ENCODE measurements at places on chromosomes 6 and 20.

DNA sequence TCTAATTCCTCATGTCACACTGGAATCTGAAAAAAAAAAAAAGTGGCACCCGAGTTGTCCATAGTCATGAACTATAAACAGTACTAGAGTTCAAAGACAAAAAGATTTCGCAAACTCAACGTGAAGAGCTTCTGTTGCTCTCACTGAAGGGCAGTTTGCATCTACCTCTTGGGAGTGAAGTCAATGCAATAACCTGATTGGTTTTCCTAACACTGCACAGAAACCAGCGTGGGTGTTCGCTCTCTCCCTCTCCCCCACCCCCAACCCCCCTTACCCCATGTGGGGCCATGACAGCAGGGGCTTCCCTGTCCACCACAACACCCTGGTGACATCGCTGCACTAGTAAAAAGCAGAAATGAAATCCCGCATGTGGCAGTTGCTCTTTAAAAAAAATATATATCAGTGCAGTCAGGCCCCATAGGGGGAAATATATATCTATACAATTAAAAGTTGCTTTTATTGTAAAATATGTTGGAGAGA is 66.9 kb downstream of the GMPR start:
- no peak for DNase-seq

GRCh38 chr6:16004934-16005679 is 123.8 kb upstream of the MYLIP start:
- no peak for DNase-seq

DNA sequence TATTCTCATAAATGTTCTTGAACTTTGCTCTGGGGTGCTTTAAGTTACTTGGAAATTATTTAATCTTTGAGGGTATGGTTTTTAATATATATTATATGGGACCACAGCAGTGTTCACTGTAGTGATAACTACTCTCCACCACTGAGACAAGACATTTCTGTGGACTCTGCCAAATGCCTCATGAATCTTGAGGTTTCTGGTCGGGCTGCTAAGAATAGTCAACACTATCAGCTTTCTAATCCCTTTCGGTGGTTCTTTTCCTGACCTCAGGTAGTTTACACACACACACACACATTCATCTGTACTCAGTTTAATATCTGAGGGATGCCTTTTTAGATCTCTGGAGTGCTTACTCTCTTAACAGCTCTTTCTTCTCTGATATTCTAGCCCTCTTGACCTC is 500.7 kb downstream of the MAFB start:
- DNase-seq, result no peak

- no peak for DNase-seq
Observed at GRCh38 chr6:108771421-108771820, 76.8 kb upstream of the ARMC2 start.

DNA sequence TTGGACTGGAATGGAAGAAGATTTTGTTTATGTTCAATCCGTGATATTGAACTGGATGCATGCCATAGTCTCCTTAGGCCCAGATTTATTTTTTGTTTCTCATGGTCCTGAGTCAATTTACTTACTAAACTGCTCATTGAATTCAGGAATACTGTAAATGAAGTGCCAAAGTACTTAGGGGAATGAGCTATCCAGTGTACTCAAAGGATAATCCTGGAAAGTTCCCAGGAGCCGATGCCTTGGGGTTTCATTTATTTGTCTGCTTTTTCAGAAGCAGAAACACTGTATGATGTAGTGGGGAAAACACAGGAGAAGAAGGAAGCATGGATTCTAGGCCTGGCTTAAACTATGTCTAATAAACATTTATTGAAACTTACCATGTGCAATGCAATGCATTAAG is 56.1 kb upstream of the THEMIS start:
- DNase-seq, result no peak

DNA sequence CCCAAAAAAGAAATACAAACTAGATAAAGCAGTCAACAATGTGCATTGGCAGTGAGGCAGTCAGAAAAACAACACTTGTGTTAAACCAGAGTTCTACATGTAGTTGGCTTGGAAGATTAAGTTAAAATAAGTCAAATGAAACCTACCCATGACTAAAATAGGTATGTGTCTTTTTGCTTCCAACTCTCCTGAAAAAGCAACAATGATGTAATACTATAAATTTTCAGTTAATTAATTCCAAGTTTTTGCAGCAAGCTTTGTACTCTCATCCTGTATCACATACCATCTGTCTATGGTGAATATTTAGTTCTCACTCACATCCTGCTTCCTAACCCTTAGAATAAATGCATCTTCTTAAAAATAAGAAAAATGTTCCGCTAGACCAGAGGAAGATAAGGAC is 261.5 kb downstream of the KIF16B start:
- DNase-seq, result no peak

GRCh38 chr6:136112262-136112661 is 137.8 kb downstream of the MTFR2 start:
- no peak for DNase-seq

DNA sequence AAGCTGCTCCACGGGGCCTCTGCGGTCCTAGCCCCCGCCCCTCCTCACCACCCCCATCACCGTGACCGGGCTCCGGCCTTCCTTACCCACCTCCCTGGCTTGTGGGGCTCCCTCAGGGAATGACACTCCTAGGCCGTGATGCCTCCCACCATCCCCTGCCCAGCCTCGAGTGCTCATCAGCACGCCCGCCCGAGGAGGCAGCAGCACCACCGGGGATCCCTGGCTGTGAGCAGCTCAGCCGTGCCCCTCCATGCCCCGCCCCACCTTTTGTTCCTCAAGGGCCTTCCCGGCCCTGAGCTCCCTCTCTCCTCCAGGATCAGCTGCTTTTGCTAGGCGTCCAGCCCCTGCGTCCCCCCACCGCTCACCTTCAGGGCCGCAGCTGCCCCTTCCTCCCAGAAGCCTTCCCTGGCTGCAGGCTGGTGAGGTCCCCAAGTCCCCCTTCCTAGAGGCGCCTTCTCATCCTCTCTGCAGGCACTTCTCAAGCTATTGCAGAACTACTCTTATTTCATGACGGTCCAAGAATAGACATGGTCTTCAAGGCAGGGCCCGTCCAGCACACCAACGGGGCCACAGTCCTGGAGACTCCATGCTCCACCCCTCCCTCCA is 3.0 kb downstream of the FNDC11 start:
- no peak for DNase-seq

DNA sequence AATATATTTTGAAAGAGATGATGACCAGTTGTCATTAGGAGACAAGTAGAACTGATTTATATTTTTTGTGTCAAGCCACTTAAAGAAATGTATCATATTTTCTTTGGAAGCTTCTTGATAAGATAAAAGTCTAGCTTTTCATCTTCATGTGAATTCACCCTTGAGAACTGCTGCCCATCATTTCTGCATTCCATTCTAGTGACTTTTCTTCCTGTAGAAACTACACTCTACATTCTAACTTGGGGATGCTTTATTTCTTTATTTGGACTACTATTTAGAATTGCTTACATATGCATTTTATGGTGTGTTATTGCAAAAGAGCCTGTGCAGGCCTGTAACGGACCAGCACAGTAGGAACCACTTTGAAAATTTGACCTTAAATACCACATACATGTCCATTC is 335.0 kb upstream of the KCNQ5 start:
- no peak for DNase-seq

GRCh38 chr6:168374051-168374502 is 54.5 kb upstream of the DACT2 start:
- DNase-seq, result no peak

DNA sequence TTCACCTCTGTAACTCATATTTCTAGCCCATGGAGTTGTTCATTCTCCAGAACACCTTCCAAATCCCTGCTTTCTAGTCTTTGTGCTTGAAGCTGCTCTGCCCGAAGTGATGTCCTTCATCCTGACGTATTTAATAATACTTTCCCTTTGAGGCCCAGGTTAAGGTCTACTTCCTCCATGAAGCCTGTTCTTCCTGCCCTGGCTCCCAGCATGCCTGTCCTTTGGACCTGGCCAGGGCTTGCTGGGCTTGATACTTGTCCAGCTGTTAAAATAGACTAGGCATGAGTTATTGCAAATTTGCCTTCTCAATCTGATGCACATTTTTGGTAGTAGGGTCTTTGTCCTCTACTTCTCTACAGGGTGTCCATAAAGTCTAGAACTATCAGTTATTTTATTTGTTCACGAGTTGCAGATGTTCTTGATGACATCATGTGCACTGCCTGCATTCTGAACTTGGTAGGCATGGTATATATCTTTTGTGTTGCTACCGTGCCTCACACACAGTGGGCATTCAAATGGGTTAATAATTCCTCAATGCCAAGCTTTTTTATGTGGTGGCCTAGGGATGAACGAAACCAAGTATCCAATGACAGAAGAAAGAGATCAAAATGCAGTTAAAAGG is 3.1 kb upstream of the MAP7 start:
- DNase-seq, result no peak

GRCh38 chr6:43455531-43456428 is at the start of gene DLK2:
Gene DLK2 (minus strand): TSS chr6:43455548. CDS start chr6:43454825, 723 bp downstream.
- DNase-seq, result no peak

- DNase-seq, result no peak
Observed at GRCh38 chr6:42320762-42321161, 103.1 kb upstream of the MRPS10 start.

GRCh38 chr6:115798229-115798628 is 262.5 kb downstream of the FRK start:
- DNase-seq, result no peak

GRCh38 chr6:151141685-151142084 is 98.1 kb upstream of the AKAP12 start:
- DNase-seq, result peak; percentile 48

DNA sequence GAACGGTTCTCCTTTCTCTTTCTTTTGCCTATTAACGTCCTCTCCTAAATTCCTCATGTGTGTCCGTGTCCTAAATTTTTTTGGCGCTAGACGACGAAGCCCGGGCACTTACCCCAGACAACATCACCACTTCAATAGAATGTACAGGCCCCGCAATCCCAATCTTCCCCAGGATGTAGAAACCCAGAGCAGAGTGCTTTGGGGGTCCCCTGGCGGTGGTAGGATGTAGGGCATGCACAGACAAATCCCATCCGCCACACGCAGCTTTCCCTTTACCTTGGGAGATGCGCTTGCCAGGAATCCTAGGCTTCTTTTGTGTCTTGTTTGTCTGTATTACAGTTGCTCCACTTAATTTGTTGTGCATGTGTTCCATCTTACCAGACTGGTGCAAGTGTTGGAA is 417.3 kb upstream of the ARID1B start:
- no peak for DNase-seq

GRCh38 chr6:38445925-38446324 is 193.8 kb downstream of the BTBD9 start:
- no peak for DNase-seq

- no peak for DNase-seq
Observed at GRCh38 chr6:160055813-160056212, 65.8 kb upstream of the SLC22A1 start.

DNA sequence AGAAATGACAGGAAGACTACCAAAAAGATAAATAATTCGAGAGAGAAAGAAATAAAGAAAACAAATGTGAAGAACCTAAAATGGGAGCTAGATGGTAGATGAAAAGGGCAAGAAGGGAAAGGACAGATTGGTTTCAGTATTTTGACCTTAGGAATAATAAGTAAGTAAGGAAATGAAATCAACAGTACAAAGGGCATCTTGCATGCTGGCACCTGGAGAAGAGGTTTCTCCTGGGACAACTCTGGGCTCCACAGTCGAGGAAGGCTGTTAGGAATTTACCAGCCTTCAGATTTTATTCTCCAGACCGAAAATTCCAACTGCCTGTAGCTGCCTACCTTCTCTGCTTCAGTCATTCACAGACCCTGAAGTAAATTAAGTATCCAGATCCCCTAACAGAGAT is 80.5 kb downstream of the SMLR1 start:
- no peak for DNase-seq

GRCh38 chr6:3650076-3650958 is 101.2 kb downstream of the PXDC1 start:
- no peak for DNase-seq

GRCh38 chr20:57747861-57748481 is 38.2 kb upstream of the PMEPA1 start:
- no peak for DNase-seq

- no peak for DNase-seq
Observed at GRCh38 chr6:33339193-33339592, 21.6 kb upstream of the ZBTB22 start.

DNA sequence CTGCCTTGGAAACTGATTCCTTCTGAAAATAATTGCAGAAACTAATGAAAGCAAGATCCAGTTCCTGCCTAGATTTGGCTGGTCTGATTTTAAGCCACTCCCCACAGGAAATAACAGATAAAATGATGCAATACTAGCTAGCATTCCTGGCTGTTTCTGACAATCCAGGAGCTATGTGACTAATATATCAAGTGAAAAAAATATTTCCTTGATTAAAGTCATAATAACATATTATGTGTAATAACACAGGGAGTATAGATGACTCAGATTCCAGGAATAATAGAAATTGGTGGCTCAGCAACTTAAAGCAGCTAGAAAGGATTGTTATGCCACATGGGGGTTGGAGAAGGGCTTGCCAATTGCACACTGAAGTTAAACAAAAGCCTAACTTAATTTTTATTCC is 182.7 kb upstream of the SALL4 start:
- DNase-seq, result peak; percentile 92

GRCh38 chr20:20743511-20744169 is 31.2 kb upstream of the RALGAPA2 start:
- no peak for DNase-seq

DNA sequence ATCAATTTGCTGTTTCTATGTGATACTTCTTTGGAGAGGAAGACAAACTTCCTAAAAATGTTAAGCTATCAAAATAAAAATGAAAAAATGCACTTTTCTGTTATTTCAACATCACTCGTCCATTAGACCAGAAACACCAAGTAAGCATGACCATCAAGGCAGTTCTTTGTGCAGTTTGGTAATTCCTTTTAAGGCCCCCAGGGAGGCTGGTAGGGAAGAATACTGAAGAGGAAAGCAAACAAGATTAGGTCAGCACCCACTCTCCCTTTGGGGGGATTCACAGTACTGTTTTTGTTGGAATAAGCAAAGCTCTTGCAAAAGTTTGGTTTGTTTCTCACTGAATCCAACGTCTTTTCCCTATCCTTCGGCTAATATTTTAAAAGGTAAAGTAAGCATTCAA is 206.8 kb upstream of the SLC35B3 start:
- DNase-seq, result no peak

- no peak for DNase-seq
Observed at GRCh38 chr20:8078528-8078914, 53.5 kb upstream of the PLCB1 start.

GRCh38 chr6:163648868-163649267 is 234.3 kb downstream of the QKI start:
- DNase-seq, result no peak

DNA sequence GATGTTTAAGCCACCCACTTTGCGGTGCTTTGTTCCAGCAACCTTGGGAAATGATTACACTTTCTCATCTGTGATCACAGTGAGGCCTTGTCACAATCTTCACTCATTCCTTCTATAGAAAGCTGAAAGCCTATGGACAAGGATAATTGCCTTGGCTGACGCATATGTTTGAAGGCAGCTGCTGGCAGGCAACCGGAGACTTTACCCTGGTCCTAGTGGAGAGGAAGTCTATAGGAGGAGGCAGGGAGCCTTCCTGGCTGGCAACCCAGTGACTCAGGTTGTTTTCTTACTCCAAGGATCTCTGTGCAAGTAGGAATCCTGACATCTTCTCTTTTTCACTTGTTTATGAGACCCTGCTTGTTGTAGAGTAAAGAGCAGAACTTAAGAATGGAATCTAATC is 34.1 kb upstream of the ESR1 start:
- DNase-seq, result no peak
